ENCODE measurements at places on chromosomes 4 and X.
A peak's percentile ranks its signal among the peaks of the same experiment; 100 is the strongest.

- DNase-seq, result no peak
Measured at GRCh38 chrX:79117078-79117477, 27.4 kb upstream of the GPR174 start.

GRCh38 chr4:112128452-112128851 lies 16.8 kb upstream of the FAM241A start:
- DNase-seq, result no peak

DNA sequence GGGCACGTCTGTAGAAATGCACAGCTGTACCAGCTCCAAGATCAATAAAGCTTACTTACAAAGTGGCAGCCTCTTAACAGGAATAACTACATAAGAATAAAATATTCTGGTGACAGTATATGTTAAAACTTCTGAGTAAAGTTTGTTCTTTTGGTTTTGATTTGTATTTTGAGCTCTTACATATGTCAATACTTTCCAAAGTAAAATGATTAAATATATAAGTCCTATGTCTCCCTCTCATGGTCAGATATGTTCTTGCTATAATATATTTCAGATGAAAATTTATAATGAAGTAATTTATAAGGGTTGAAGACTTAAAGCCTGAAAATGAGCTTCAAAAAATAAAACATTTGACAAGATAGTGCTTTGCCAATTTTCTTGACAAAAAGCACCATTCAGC lies 254.4 kb downstream of the NPFFR2 start:
- DNase-seq, result no peak

GRCh38 chr4:6331018-6331417 lies 61.4 kb downstream of the WFS1 start:
- DNase-seq, result no peak

- no peak for DNase-seq
Measured at GRCh38 chrX:111349101-111349500, 62.9 kb downstream of the DCX start.

GRCh38 chr4:1241466-1241935 lies 7.4 kb downstream of the CTBP1 start:
- peak; percentile 50 for DNase-seq

GRCh38 chr4:185950891-185951290 lies 118.1 kb upstream of the TLR3 start:
- DNase-seq, result no peak

GRCh38 chrX:54825716-54826438 lies 18.3 kb downstream of the MAGED2 start:
- DNase-seq, result no peak

DNA sequence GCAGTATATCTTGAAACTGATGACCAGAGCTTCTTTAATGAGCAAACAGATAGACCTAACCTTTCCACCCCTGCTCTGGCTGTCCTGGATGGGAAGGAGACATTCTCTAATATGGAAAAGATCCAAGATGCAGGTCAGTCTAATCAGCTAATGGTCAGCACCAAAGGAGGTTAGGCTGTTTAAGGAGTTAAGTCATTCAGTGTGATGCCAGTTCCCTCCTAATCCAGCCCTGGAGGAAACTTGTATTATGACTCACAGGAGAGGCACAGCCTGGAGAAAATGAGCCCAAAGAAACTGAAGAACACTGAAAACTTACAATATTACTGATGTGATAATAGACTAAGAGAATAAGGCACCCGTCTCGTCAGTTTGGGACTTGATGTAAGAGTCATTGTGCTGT lies 323.0 kb downstream of the HNRNPD start:
- DNase-seq, result no peak

DNA sequence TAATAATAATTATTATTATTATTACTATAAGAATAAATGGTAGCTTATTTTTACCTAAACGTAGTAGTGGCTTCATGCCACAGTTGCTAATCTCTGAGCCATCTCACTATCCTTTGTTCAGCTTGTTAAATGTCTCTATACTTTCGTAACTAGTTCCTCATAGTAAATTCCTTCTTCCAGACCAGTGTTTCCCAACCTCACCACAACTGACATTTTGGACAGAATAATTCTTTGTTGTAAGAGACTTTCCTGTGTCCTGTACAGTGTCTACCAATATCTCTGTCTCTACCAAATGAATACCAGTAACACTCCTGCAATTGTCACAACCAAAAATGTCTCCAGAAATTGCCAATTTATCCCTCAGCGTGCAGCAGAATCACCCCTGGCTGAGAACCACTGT lies 1040.9 kb downstream of the DMD start:
- no peak for DNase-seq

DNA sequence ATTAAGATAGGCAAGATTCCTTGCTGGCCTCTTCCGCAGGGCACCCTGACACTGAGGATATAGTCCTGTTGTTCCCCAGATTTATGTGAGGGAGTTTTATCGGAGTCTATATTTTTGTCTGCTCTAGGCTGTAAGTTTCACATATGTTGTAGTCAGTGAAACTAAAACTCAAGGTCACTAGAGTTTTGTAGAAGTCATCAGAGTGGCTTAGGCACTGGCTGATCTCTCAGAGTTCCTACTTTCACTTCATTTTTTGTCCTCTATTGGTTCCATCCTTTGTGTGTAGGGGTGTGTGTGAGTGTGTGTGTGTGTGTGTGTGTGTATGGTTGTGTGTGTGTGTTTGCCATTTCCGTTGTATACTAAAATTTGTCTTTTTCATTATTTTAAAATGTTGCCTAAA lies 577.5 kb downstream of the IQCM start:
- DNase-seq, result no peak

- DNase-seq, result no peak
Measured at GRCh38 chrX:38279188-38279587, 48.1 kb downstream of the RPGR start.

- no peak for DNase-seq
Measured at GRCh38 chrX:134721766-134722532, 63.7 kb upstream of the PLAC1 start.

DNA sequence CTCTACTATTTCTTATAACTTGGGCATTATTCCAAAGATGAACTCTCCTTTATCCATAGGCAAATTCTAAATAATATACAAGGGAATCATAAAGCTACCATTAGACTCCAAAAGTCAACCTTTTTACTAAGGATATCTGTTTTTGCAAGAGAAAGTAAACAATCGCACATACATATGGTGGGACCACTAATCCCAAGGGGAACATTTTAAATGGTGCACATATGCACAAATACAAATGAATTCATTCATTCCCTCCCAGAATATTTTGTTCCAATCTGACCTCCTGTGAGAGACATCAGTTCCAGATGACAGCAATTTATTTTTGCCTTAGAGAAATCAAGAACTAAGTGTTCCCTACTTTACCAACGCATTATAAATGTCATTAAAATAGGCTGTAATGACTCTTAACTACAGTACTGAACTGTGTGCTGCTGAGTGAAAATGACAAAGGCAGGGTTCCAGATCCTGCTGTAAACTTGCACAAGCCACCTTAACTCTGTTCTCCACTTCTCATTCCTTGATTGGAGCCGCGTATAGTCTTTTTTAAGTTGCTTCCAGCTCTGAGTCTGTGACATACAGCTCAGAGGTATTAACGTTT lies 2.0 kb downstream of the DHX15 start:
- DNase-seq, result no peak

GRCh38 chr4:4269331-4269731 lies 20.6 kb downstream of the LYAR start:
- peak; percentile 39 for DNase-seq

- DNase-seq, result no peak
Measured at GRCh38 chr4:24884902-24885301, 27.9 kb downstream of the CCDC149 start.

GRCh38 chr4:51825341-51825740 lies 17.6 kb upstream of the DCUN1D4 start:
- DNase-seq, result no peak

DNA sequence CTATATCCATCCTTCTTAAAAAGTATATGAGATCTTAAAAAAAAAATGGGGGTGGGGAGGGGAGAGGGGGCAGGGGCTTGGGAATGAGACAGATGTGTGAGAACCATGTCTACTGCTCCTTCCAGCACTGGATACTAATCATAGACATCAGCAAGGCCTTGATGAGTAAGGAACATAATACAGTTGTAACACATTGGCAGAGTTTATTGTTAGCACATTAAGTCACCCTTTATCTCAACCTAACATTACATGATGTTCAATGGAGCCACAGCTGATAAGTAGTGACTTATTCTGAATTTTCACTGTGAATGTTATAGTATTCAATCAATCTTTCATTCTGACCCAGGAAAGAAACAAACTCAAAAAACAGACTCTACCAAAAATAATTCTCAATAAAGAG lies 47.3 kb upstream of the KCNE5 start:
- no peak for DNase-seq

GRCh38 chrX:137428221-137428661 lies 137.7 kb upstream of the ZIC3 start:
- no peak for DNase-seq

DNA sequence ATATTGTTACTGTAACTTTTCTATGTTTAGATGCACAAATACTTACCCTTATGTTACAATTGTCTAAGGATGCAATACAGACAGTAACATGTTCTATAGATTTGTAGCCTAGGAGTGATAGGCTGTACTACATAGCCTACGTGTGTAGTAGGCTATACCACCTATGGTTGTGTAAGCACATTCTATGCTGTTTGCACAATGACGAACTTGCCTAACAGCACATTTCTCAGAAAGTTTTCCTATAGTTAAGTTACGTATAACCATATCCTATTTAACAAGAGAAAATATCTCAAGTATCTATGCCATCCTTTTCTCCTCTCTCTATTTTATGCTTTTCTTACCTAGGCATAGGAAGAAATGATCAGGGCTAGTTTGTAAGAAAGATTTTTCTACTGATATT lies 710.8 kb upstream of the HTR2C start:
- DNase-seq, result no peak

GRCh38 chrX:2547736-2548135 lies 47.0 kb upstream of the DHRSX start:
- no peak for DNase-seq

- DNase-seq, result peak; percentile 83
Measured at GRCh38 chrX:48957477-48957826, at the start of gene OTUD5. TSS of gene OTUD5 (minus strand) at chrX:48957607. CDS start at chrX:48957570, 37 bp downstream.

Measured in Peyer's patch (tissue), 4 donors.